ENCODE measurements at places on chromosomes 4 and X.

DNA sequence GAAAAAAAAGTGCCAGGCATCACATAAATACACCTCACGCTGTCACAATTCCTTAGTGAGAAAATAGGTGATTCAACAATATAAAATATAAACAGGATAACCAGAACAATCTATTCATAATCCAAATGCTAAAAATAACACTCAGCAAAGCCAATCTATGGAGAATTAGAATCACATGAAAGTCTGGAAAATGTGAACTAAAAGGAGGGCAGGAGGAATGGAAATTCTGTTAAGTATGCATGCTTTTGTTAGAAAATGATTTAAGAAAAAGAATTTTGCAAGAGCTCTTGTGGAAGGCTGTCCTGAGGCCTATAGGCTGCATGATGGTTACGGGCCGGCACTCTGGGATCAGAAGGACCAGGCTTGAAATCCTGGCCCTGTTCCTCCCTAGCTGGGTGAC lies 70.6 kb upstream of the PROM1 start:
- no peak for DNase-seq

DNA sequence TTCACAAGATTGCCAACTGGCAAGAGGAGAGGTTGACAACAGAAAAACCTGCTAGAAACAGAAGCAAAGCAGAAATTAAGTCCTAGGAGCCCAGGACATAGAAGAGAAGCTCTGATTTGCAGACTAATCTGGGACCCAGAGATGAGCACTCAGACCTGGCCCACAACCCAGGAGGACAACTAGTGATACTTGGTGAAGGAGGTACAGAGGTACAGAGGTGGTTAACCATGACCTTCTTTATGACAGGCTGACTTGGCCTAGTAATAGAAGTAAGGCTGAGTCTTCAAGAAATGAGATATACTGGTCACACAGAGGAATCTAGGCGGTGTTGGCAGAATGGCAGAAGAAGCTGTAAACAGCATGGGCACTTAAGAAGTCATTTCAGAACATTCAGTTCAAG lies 43.6 kb downstream of the ANXA5 start:
- no peak for DNase-seq

DNA sequence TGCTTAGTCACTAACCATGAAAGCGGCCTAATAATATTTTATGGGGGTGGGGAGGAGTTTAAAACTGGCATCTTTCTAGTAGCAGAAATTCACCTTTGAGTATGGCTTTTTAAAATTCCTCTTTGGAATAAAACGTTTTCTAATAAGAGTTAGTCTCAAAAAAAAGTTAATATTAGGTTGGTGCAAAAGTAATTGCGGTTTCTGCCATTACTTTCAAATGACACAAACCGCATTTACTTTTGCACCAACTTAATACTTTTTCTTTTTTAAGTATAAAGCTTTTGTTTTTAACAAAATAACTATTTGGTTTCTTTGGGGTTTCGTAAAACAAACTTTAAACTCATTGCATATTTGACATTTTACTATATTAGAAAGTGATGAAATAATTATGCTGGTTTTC lies 68.4 kb downstream of the FBXO8 start:
- DNase-seq = no peak

- no peak for DNase-seq
Observed at GRCh38 chr4:40473578-40474388, 138.7 kb downstream of the CHRNA9 start.

- no peak for DNase-seq
Observed at GRCh38 chr4:114474188-114474800, 124.3 kb upstream of the UGT8 start.

GRCh38 chr4:154741922-154742850 lies 1.6 kb upstream of the LRAT start:
- no peak for DNase-seq

DNA sequence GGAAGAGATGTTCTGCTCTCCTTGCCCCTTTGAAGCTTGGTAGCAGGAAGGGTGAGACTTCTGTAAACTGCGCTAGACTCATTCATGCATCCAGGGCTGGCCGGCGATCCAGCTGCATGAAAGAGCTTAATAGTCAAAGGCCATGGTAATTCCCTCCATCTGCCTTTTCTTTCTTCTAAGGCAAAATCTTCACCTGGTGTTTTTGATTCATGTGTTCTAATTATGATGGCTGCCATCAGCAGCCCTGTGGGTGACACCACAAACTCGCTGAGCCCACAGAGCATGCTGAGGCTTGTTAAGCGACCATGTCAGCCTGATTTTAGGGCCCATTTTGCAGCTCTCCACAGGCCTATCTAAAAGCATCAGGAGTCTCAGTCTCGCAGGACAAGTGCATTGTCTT lies 450.1 kb upstream of the TENM3 start:
- DNase-seq = no peak

- DNase-seq = no peak
Observed at GRCh38 chr4:41009411-41009810, 204.9 kb downstream of the APBB2 start.

GRCh38 chr4:145851511-145852201 lies 87.0 kb downstream of the ZNF827 start:
- no peak for DNase-seq
